ENCODE measurements at places on chromosomes 2 and 18. TPM values are rescaled to one million over a fixed set of nuclear protein-coding genes. Genes with fewer than 3 reads are reported as not detected.

- DNase-seq = no peak
Measured at GRCh38 chr2:156356014-156356754, 23.7 kb upstream of the NR4A2 start.

GRCh38 chr2:160747501-160748170 lies 254.0 kb upstream of the RBMS1 start:
- no peak for DNase-seq

GRCh38 chr2:241070361-241070760 lies 31.7 kb downstream of the MTERF4 start:
- DNase-seq = no peak

DNA sequence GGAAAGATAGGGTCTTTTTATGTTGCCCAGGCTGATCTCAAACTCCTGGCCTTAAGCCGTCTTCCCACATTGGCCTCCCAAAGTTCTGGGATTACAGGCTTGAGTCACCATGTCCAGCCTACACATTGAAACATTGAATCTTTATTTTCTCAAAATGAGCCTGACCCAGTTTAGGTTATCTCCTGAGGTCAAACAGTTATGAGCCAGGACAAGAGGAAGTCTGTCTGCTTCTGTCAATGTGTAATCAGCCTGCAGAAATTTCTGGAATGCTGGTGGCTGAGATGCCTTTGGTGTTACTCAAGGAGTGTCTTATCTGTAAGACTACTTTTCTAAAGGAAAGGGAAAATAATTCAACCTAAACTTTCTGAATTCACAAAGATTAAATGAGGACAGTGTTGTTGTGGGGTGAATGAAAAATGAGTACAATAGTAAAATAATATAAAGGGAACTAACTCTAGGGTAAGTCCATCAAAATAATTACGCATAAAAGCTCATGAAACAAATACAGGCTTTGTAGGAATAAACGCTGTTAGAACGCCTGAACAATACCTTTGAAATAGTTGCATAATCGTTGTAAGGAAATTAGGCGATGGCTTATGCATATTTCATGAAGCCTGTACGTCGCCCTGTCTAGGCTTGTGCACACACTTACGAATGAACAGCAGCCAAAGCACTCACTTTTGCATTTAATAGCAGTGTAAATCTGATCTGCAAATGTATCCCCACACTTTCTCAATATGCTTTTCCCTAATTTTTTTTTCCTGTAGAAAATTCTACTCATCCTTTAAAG lies 260.8 kb downstream of the RDH14 start:
- no peak for DNase-seq

GRCh38 chr18:9029131-9029530 lies 73.4 kb upstream of the NDUFV2 start:
- DNase-seq = no peak

- DNase-seq = no peak
Measured at GRCh38 chr2:236698016-236698627, 128.5 kb downstream of the ACKR3 start.

GRCh38 chr2:143034292-143035074 lies 94.7 kb upstream of the ARHGAP15 start:
- peak; percentile 33 for DNase-seq

- no peak for DNase-seq
Measured at GRCh38 chr18:55239740-55240139, 280.5 kb upstream of the CCDC68 start.

- no peak for DNase-seq
Measured at GRCh38 chr2:96760986-96761832, 507 bp downstream of the CNNM4 start.

DNA sequence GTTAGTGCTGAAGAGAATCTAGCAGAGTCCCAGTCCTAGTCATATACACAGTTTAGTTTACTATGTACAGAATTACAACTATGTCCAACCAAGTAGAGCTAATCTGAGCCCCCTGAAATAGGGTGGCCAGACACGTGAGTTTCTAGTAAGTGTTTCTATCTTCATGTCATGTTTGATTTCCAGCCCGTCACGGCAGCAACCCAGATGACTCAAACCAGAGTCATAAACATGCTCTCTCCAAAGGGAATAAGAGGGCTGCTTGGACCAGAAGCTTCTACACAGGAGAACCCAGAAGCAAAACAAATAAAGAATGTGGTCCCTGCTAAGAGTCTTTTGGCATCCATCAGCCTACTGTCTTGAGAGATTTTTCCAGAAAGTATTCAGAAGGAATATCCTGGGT lies 64.9 kb upstream of the WIPF1 start:
- no peak for DNase-seq

GRCh38 chr2:168194784-168195522 lies 52.4 kb downstream of the STK39 start:
- DNase-seq = no peak

DNA sequence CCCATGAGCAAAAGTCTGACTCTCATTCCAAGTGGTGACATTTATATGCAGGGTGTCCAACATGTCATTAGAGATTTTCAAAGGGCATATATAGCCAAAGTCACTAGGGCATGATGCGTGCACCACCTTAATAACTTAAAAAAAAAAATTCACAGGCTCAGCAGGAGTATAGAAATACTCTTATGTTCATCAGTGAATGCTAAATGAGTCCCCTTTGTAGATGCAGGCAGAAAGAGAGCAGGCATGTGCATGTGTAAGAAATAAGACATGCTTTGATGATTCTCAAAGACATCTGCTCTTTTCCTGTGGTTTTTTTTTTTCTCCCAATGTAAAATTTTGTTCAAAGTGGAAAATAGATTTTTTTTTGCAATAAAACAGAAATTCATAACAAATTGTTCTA lies 112.3 kb upstream of the AQP4 start:
- DNase-seq = no peak

GRCh38 chr2:96866586-96866985 lies 3.3 kb downstream of the SEMA4C start:
- DNase-seq = no peak

DNA sequence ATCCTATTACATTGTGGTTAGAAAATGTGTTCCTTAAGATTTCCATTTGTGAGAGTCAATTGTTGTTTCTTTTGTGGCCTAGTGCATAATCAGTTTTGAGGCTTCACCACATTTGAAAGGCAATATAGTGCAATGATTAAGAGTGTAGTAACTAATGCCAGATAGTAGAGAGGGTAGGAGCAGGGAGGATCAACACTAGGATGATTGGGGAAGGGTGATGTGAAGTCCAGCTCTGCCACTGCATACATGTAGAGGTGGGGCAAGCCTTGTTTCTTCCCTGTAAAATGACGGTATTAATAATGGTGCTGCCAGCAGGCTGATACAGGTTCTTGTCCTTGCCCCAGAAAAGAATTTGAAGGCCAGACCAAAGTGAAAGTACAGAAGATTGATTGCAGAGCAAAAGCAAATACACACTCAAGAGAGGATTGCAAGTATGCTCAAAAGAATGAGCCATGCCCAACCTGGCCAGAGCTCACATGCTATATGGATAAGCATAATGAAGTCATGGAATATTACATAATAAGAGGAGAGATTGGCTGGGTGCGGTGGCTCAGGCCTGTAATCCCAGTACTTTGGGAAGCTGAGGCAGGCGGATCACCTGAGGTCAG lies 8.0 kb downstream of the SP100 start:
- DNase-seq = no peak

DNA sequence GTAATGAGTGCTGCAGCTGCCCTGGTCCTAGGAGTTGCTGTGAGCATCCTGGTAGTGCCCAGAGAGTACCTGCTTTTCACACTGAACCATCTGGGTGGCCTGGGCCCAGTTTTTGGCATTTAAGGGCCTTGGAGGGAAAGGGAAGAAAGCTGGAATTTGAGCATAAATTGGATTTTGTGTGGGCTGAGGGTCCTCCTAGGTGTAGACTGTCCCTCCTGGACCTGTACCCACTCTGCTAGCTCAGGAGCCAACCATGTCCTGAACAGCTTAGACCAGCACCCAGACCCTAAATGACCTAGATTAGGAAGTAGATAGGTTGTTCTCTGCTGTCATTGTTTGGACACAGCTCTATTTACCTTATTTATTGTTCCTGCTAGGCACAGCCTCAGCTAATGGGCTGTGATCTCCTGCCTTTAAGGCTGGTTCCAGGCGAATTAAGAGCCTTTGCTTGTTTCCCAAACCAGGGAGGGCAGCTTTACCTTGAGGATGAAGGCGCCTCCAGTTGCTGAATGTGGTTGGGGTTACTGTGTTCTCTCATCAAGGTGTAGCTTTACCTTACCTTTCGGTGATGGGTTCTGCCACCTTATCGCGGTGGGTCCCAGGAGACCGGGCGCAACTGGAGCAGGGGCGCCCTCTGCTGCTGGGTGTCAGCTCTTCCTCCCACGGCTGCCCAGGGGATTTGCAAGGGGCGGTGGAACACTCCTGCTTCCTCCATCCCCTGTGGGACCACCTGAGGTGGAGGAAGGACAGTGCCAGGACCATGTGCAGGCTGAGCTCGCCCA lies 34.4 kb downstream of the ITGA6 start:
- peak; percentile 46 for DNase-seq

DNA sequence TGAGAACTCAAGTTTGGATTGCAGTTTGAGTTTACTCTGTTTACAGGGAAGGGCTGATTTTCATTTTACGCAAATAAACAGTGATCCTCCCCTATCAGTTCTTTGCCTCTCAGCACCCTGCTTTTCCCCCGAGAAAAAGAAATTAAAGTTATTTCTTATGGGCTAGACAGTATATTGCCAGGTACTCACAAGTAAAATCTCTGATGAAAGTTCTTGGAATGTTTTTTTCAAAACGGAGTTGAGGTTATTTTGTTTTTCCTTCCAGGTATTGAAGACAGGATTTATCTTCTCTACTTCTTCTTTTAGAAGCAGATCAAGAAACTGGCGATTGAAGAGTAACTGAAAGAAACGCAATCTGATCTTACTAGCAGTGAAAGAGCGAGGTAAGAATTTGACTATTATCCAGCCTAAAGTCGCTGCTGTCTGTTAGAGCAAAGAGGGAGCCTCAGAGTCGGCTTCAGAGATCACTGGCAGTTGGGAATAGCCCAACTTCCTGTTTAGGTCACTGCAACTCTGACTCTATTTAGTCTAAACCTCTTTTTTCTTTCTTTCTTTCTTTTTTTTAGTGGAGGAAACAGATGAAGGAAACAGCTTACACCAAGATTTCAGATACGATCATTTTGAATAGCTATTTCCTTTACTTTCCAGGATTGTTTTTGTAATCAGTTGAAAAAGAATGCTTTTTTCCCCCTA lies at the start of gene TFPI:
TFPI (minus strand) TSS at position 425 of the 693 bp plus-strand sequence. CDS start 50,667 bp downstream, outside the sequence.
- no peak for DNase-seq

GRCh38 chr2:36441816-36442215 lies 86.2 kb downstream of the CRIM1 start:
- DNase-seq = no peak

The ME2 gene
- 49.7 TPM for total RNA-seq

The CCDC68 gene
- total RNA-seq = 25.6 TPM

The UGT1A4 gene
- not detected for total RNA-seq

The DYNAP gene
- total RNA-seq = not detected

The TBR1 gene
- not detected for total RNA-seq

The SEMA4F gene
- 14.5 TPM for total RNA-seq
